Activated effector memory CD4-positive, alpha-beta T cell treated with anti-CD3 and anti-CD28 coated beads, Interleukin-2, amount 50 U/mL, for 16 hours (primary cell): ENCODE measurements at places on chromosomes 6 and 20.

GRCh38 chr20:40967700-40968099 lies 60.9 kb upstream of the TOP1 start:
- DNase-seq: no peak

DNA sequence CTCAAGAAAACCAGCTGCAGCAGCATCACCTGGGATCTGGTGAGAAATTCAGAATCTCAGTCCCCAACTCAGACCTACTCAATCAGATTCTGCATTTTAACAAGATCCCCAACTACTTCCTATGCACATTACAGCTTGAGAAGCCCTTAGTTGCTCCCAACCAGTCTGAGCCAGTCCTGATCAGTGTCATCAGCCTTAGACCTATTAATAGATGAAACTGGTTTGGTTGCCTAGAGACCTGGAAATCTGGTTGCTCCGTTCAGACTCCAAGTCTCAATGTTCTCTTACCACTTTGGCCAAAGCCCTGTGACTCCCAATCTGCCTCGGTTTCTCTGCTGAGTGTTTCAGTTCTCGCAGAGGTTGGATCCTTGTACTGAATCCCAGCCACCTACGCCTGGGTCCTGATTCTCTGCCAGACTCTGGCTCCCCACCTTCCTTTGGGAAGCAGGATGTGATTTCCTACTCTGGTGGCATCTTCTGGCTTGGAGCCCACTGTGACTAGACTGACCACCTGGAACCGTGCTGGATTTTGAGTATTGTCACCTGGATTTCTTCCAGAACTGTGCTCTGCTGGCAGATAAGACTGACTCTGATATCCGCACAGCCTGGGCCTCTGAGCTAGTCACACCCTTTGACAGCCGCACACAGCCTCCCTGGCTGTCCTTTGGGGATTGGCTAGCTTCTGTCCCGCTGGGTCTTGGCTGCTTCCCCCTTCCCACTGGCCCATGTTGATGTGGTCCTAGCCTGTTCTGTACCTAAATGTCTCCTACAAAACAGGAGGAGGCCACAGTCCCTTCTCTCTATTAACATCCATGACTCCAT lies 20.3 kb upstream of the ATXN1 start:
- DNase-seq: no peak

DNA sequence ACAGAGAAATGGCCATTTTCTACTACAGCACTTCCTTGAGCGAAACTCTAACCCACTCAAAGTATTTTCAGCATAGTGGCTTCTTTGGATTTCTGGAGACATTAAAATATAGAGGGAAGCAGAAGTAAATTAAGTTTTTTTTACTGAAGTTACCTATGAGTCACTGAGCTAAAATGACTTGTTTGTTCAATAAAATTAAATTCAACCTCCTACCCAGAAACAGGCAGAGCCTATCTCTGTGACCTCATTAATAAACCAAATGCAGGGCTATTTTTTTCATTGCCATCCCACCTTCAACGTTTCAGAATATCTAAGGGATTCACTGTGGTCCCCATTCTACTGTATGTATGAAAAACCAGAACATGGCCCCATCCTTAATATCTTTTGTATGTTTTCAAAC lies 133.0 kb downstream of the MTFR2 start:
- no peak for DNase-seq

GRCh38 chr6:29965563-29965872 lies 23.2 kb downstream of the HLA-A start:
- no peak for DNase-seq

DNA sequence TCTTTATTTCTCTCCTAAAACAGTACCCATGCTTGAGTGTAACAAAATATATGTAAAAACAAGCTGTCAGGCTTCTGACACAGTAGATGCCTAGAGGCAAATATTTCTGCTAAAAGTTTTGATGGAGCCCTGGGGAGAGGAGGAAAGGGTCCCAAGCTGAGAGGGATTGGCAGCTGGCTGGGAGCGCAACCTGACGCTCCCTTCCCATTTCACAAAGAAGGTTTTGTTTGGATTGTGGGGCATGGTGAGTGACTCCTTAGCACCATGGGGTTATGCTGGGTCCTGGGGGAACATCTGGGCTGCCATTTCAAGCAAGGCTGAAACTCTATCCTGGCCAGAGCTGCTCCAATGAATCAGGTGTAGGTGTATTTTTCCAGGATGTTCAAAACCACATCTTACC lies 720.5 kb downstream of the MAFB start:
- DNase-seq: no peak

DNA sequence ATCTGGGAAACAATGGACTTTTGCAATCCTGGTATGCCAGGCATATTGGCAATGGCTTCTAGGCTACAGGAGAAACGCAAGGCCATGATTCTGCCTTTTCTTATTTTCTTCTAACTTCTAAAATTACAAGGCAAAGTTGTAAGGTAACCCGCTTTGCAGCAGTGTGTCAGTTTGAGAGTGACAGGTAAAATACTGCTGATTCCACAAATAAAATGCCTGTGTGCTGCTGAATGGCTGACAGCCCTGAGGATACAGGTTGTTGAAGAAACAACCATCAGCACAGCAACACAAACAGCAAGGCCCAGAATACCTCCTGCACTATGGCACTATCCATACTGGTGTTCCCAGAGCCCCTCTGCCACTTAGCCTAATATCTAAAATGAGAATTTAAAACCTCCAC lies 37.1 kb downstream of the SLC17A1 start:
- DNase-seq: no peak

DNA sequence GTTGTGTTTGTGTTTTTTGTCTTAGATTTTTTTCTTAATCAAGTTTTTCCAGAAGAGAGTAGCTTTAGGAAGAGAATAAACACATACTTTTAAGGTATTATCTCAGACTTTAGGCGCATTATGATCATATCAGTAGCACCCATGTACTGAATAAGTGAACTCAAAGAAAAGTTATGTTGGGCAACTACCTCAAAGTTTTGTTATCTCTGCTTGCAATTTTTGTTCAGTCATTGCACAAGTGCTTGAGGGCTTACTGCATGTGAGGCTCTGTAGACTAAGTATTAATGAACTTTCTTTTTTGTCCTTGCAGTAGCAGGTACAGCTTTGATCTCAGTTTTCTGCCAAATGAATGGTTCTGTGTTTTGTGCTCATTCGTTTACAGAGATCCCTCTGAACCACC lies 189.0 kb downstream of the SLC16A10 start:
- DNase-seq: no peak
